H7 (cell line): ENCODE measurements at places on chromosomes 6 and 20.
A peak's percentile ranks its signal among the peaks of the same experiment; 100 is the strongest.

GRCh38 chr6:141988327-141988726 lies 144.4 kb upstream of the GJE1 start:
- no peak for DNase-seq

GRCh38 chr6:15268137-15268908 lies 22.5 kb downstream of the JARID2 start:
- DNase-seq: peak; percentile 44

- DNase-seq: no peak
Observed at GRCh38 chr20:49854190-49854875, 41.7 kb downstream of the SLC9A8 start.

DNA sequence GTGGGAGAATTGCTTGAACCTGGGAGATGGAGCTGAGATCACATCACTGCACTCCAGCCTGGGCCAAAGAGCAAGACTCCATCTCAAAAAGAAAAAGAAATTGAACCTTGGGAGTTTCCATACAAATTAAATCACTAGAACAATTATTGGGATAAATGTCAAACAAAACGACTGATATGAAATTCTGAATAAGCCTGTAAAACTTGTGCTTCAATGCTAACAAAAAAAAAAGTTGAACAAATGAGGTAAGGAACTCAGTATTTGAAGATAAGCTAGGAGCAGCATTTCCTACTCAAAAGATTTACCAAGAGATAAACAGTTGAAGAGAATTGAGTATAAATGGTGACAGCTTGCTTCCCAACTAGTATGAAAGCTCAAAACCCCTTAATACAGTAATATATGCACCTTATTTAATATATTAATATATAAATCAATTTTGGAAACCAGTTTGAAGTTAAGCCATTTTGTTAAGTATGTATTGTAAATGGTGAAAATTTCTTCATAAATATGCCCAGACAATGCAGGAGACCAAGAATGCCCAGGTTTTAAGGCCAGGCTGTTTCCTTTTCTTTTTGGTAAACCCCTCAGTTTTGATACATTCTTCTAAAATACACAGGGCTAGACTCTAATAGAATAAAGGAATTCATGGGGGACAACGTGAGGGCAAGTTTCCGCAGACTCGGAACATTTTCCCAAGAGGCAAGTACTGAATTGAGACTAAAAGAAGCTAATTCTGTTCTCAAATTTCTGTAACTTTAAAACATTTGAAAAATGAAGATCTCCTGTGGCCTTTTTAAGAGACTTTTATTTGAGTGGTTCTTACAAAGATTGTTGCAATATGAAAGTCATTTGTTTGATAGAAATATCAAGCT lies 3.9 kb downstream of the ROMO1 start:
- DNase-seq: no peak

GRCh38 chr6:10719964-10720264 lies 3.0 kb upstream of the TMEM14C start:
- DNase-seq: no peak

- no peak for DNase-seq
Observed at GRCh38 chr6:37695273-37695672, 2.4 kb downstream of the MDGA1 start.

GRCh38 chr6:155050311-155050710 lies 55.2 kb downstream of the TIAM2 start:
- no peak for DNase-seq

GRCh38 chr6:87407561-87407900 lies 241 bp upstream of the CFAP206 start:
- DNase-seq: no peak

DNA sequence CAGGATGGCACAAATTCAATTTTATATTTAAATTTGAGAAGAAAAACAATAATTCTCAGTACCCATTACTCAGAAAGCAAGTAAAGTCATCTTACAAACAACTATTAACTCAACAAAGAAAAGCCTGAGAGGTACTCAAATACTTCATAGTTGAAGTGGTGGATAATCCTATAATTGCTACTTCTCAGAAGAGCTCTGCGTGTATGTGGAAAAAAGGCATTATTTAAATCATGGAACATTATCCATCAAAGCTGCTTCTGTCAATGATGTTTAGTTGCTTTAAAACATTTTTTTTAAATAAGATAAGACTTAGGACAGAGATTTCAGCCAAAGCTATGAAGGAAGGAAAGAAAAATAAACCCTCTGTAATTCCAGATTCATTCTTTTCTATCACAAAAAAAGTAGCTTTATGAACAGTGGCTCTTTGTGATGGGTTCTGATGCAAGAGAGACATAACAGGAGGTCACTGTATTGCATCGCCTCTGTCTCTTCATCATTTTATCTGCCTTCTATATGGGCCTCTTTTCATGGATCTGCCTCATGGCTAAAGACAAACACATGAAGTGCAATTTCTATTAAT lies 367.9 kb upstream of the SLC35B3 start:
- DNase-seq: no peak

DNA sequence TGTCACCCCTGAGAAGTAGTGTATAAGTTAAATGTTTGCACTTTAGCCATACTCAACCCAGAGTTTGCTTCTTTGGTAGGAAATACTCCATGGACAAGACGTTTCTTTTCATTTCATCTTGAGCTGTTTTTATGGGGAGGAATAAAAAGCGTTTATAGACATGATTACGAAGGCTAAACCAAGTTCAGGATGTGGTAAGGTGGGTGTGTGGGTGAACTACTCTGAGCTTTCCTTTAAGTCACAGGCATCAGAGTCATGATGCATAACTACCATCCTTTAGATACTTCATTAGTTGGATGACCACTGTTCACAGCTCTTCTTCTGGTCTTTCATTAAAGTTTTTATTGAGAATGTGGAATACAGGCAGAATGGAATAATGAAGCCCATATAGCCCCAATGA lies 48.9 kb downstream of the EBF4 start:
- no peak for DNase-seq

DNA sequence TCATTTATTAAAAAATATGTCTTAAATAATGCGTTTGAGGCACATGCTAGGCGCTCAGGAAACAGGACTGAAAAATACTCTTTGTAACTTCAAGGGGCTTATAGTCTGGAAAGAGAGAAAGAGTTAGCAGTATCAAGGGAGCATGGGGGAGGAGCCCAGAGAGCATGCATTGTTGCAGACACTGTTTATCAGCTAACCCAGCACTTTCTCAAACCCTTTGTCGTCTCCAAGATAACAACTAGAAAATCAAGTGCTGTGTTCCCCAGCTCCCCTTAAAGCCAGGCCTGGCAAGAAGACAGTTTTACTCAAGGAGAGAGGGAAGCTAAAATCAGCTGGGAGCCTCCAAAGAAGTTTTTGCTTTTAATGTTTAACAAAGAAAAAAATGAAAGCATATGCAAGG lies 98.4 kb downstream of the PERP start:
- no peak for DNase-seq
